ENCODE measurements at places on chromosomes 5 and 9.

DNA sequence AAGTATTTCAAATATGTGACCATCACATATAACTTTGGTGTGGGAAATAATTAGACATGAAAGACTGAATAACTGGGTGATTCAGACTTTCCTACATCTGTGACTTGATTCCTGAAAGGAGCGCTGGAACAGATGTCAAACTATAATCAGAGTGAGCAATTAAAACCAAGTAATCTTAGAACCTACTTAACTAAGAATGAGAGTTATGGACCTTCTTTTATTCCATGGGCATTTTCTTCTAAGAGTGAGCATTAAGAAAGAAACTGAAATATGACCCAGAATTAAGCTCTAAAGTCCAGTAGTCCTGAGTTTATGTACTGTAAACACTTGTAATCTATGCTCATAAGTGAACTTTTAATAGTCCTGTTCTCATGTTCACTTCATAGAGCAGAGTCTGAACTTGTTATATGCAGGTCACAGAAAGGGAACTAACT, 68.4 kb downstream of the PAM start:
- DNase-seq: no peak

GRCh38 chr5:109656829-109657228, 32.9 kb upstream of the MAN2A1 start:
- peak; percentile 50 for DNase-seq

GRCh38 chr5:116454417-116454927, 120.2 kb downstream of the SEMA6A start:
- DNase-seq: no peak

- peak; percentile 85 for DNase-seq
These were observed 7.9 kb upstream of the ZFP62 start for GRCh38 chr5:180868960-180869359.

GRCh38 chr9:14096258-14096922, 217.6 kb downstream of the NFIB start:
- no peak for DNase-seq

GRCh38 chr5:102223542-102224477, 72.3 kb downstream of the SLCO4C1 start:
- DNase-seq: no peak

DNA sequence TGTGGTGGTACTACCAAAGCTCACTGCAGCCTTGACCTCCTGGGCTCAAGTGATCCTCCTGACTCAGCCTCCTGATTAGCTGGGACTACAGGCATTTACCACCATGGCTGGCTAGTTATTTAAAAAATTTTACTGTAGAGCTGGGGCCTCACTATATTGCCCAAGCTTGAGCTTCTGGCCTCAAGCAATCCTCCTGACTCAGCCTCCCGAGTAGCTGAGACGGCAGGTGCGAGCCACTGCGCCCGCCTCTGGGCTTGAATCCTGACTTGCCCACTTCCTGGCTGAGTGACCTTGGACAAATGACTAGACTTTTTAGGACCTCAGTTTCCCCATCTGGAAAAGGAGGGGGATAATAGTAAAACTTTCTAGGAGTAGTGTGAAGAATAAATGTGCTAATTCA, 32.1 kb downstream of the NCS1 start:
- no peak for DNase-seq

GRCh38 chr5:174355208-174355612, 309.7 kb downstream of the NSG2 start:
- DNase-seq: no peak

DNA sequence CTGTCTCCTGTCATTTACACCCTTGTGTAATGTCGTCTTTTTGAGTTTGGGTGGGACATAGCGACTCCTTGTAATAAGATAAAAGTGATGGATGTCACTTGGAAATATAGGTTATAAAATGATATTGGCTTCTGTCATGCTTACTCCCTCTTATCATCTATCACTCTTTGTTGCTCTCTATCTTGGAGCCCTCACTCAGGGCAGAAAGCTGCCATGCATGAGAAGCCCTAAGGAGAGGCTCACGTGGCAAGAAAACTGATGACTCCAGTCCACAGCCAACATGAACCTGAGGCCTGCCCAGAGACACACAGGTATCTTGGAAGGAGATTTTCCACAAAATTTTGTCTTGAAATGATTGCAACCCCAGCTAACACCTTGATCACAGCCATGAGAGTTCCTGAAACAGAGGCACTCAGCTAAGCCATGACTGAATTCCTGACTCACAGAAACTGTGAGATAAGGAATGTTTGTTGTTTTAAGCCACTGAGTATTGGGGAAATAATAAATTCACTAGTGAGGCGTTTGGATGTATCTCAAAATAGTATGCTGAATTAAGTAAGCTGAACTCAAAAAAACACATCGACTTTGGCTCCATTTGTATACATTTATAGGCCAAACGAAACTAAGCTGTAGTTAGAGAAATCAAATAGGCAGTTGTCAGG, 216.7 kb downstream of the CDH18 start:
- no peak for DNase-seq

GRCh38 chr9:100100146-100100667, 1.2 kb downstream of the INVS start:
- no peak for DNase-seq

GRCh38 chr9:89122949-89123348, 55.7 kb downstream of the SHC3 start:
- DNase-seq: no peak
